ENCODE measurements at places on chromosomes 11 and 22.

GRCh38 chr11:35629914-35630313, 11.7 kb downstream of the FJX1 start:
- no peak for DNase-seq

- no peak for DNase-seq
Measured at GRCh38 chr11:58395581-58395980, 11.1 kb downstream of the OR5B3 start.

GRCh38 chr11:35183326-35183925, 44.5 kb downstream of the CD44 start:
- no peak for DNase-seq

DNA sequence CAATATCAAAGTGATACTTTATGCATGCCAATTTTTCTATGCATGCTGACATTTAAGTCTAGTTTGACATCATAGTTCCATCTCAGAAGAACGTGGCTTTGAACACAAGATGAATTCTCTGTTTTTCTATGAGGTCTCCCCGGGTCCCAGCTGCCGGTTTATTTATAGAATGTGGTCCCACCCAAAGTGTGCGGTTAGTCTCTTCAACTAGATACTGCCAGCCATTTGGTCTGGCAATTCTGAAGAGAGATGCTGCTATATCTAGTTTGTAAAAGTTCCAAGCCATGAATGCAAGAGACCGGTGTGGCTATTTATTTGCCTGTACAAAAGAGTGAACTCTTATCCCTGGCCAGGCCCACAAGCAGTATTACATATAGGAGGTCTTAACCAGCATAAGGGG, 9.2 kb downstream of the OR5A2 start:
- no peak for DNase-seq

DNA sequence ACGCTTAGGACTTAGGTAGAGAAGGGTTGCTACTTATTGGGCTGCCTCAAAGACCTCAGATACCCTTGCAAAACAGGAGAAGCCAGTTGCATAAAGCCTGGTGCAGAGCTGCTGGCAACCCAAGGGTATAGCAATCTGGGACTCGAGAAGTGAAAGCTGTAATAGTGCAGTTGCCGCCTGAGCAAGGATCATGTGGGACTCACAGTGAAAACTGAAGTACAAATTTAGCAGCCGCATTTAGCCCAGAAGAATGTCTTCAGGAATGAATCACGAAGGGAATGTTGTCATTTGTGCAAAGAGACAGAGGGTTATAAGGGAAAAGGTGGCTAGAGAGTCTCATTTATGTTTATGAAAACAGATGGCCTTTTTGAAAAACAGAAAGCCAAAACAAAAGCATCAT, 267.2 kb downstream of the TENM4 start:
- no peak for DNase-seq

DNA sequence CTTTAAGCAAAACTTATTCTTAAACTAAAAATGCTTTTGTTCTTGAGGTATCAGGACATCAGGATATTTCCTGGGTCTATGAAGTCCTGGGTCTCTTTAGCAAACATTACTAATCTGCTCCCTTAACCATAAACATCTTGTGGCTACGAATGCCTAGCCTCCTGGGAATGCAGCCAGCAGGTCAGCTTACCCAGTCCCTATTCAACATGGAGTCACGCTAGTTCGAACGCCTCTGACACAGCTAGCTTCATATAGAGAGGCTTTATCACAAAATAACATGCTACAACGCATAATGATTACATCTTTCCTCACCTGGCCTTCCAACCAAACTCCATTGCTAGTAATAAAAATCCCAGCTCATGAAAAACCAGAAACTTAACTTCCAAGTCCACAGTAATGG, 17.5 kb upstream of the FIBIN start:
- DNase-seq: no peak

GRCh38 chr11:23317816-23318215, 457.5 kb upstream of the CCDC179 start:
- DNase-seq: no peak
